ENCODE measurements at places on chromosomes 2 and 18.

GRCh38 chr18:48622911-48623431, 84.1 kb downstream of the CTIF start:
- DNase-seq: no peak

DNA sequence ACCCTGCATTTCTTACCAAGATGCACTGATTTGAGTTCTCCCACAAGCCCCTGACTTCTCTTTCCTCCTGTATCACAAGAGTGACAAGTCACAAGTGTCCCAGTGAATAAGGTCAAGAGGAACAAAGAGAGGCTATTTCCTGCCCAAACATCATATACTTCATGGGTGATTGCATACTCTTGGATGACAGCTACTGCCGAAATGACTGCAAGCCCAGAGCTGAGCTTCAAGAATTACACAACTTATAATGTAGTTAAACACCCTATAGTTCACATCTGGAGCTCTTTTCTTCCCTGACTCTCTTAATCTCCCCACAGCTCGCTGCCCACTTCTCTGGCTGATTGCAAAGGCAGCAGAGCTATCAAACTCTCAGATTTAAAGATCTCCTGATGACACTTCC, 289.7 kb upstream of the PARD3B start:
- no peak for DNase-seq

DNA sequence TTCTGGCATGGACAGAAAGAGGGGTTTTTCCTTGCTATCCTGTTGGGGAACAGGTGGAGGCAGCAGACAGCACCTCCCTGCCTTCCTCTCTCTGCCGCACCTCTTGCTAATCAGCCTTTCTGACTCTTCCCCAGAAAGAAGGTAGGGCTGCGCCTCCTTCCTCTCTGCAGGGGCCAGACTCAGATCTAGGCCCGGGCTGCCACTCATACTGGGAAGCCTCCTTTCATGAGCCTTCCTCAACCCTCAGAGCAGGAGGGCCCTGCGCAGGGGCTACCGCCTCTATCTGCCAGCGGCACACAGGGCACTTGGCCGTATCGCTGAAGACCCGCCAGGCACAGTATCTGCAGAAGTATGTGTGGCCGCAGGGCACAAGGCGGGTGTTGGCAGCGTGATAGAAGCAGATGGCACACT, 7.1 kb downstream of the NEURL3 start:
- no peak for DNase-seq

- no peak for DNase-seq
These were observed 616.1 kb upstream of the PKDCC start for GRCh38 chr2:41431756-41432155.

- no peak for DNase-seq
These were observed 117.5 kb downstream of the ATP9B start for GRCh38 chr18:79186649-79187048.

Measured in globus pallidus (tissue), 1 donor.